ENCODE measurements at places on chromosomes 3 and 15.

- no peaks in the 10 kb centered on the region for H3K36me3 ChIP-seq
- no peaks in the 10 kb centered on the region for H3K27me3 ChIP-seq
- DNase-seq, result no peak
- no peak overlapping the region for H3K27ac ChIP-seq
- no peak overlapping the region for H3K4me3 ChIP-seq
- no peaks in the 10 kb centered on the region for H3K4me1 ChIP-seq
Measured at GRCh38 chr3:23865595-23866396, 51.0 kb downstream of the NKIRAS1 start.

DNA sequence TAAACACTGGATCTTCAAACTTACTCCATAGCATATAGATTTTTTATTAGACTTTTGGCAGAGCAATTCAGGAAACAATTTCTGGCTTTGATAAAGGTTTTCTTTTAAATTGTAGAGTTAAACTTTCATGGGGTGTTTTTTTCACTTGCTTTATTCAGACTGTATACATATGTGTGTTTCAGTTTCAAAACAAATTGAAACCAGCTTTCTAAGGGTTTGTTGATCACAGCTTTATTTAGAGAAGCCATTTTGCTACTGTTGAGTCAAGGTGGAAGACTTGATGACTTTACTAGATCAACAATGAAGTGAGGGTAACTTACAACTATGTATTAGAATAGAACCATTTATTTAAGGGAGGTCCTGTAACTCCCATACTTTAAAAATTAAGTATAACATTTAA is 6.2 kb downstream of the UBE2E1 start:
- no peaks in the 10 kb centered on the region for H3K27me3 ChIP-seq
- DNase-seq, result no peak
- H3K27ac ChIP-seq, result no peak overlapping the region
- no peak overlapping the region for H3K4me3 ChIP-seq

DNA sequence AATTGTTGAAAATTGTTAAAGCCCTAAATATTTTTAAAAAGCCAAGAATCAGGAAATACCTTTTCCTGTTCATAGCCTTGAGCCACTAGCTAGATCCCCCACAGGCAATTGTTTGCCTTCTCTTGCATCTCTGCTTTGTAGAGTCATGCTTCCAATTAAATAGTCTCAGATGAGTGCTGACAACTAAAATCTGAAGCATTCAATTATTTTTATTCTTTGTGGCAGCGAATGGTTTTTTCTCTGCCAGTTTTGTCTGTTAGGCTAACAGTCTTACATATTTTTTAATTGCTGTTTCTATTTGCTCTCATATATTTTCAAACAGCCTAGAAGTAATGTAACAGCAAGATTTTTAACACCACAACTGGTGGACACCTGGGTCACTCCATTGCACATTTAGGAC is 277.1 kb upstream of the GBE1 start:
- H3K4me1 ChIP-seq, result no peaks in the 10 kb centered on the region
- H3K27ac ChIP-seq, result no peak overlapping the region
- H3K27me3 ChIP-seq, result no peaks in the 10 kb centered on the region
- H3K36me3 ChIP-seq, result no peaks in the 10 kb centered on the region
- no peak overlapping the region for H3K4me3 ChIP-seq

DNA sequence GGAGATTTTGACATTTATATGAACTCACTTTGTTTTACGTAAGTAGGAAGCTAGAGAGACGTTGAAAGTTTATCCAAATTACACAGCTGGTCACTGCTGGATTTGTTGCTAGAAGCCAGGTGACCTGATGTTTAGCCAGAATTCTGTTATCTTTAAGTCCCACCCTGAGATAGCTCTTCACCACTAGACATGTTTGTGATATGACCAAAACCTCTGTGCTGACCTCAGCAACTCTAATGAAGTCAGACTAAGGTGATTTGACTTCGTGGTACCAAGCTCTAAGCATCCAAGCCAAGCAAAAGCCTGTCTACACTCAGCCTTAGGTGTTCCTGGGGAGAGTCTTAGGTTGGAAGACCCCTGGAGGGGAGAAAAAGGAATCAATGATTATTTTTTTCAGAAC is 102.4 kb downstream of the ARRDC4 start:
- DNase-seq, result no peak
- no peaks in the 10 kb centered on the region for H3K4me1 ChIP-seq
- H3K36me3 ChIP-seq, result no peaks in the 10 kb centered on the region

DNA sequence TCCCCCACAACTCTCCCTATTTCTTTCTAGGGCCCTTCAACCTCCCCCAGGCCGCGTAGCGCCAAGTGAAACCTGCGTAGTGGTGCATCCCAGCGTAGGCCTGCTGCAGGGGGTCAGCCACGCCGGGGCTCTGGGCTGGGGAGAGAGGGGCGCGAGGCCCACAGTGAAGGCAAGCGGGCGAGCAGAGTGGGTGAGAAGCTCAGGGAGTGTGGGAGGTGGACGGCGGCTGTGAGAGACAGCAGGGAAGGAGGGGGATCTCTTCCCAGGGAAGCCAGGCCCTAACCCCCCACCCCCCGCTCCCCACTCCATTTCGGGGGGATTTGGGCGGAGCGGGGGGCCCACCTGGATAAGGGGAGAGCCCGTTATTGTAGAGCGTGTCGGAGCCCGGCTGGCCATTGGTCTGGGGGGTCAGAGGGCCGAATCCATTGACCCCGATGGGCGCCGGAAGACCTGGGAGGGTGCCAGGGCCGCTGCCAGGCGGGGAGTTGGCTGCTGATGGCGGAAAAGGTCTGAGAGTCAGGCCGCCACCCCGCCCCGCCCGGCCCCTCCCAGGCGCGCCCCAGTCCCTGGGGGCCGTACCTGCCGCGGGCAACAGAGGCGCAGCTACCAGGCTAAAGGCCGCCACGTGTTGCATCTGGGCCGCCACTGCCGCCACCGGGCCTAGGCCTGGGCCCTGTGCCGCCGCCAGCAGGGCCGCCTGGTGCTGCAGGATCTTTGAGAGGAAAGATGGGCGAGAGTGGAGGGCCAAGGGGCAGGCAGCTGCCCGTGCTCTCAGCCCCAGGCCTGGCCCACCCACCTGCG is 16.6 kb upstream of the PARP6 start:
- H3K4me3 ChIP-seq, result no peak overlapping the region
- H3K27ac ChIP-seq, result no peak overlapping the region
- H3K27me3 ChIP-seq, result no peaks in the 10 kb centered on the region
- no peak for DNase-seq

GRCh38 chr3:194622621-194623340 is 10.4 kb downstream of the TMEM44 start:
- H3K36me3 ChIP-seq, result no peaks in the 10 kb centered on the region
- no peaks in the 10 kb centered on the region for H3K27me3 ChIP-seq
- H3K4me3 ChIP-seq, result no peak overlapping the region
- no peak for DNase-seq

DNA sequence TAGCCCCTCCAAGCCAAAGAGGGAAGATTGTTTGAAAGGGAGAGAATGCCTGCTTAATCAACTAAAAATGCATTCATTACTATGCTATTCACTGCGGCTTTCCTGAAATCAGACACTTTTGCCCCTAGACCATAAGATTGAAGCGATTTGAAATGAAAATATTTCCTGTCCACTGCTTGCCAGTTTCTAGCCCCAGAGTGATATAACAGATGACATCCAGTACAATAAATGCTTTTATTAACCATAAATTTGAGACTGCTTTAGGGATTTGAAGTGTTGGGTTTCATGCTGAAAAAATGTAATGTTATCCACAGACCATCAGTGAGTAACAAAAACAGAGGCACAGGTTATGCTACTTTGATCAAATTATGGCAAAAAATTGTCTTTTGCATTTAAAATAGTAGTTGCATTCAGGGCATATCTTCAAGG is 14.1 kb downstream of the IL17RD start:
- no peaks in the 10 kb centered on the region for H3K27me3 ChIP-seq
- no peak for DNase-seq
- H3K36me3 ChIP-seq, result no peaks in the 10 kb centered on the region
- peaks cover 19% of the 10 kb centered on the region for H3K4me1 ChIP-seq
- H3K4me3 ChIP-seq, result no peak overlapping the region
- H3K27ac ChIP-seq, result peak overlapping the region; percentile 82

DNA sequence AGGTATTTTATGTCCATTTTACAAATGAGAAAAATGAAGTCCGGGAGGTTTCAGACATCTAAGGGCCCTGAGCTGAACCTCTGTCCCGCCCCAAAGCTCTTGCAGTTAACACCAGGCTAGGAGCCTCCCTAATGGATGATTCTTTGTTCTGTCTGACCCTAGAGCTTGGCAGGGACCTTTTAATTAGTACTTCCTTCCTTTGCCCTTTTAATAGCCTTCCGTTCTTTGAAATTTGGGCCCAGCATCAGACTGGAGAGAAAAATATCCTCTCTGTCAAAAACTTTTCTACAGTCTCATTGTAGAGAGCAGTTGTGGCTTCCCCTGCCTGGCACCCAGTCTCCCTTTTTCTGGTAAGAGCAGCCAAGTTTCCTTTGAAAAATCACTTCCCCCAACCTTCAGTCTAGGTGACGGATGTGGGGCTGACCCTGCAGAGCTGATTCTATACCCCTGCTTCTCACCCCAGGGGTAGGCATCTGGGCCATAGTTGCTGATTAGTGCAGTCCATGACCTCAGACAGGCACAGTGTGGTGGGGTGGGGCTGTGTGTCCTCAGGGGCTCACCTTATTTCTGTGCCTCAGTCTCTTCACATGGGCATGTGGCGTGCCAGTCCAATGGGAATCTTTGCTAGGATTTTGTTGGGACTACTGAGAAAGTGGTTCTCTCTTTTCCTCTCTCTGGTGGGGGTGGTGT is 220.4 kb downstream of the ADAMTS9 start:
- no peak for DNase-seq
- H3K4me3 ChIP-seq, result no peak overlapping the region
- H3K27ac ChIP-seq, result no peak overlapping the region
- H3K36me3 ChIP-seq, result no peaks in the 10 kb centered on the region

DNA sequence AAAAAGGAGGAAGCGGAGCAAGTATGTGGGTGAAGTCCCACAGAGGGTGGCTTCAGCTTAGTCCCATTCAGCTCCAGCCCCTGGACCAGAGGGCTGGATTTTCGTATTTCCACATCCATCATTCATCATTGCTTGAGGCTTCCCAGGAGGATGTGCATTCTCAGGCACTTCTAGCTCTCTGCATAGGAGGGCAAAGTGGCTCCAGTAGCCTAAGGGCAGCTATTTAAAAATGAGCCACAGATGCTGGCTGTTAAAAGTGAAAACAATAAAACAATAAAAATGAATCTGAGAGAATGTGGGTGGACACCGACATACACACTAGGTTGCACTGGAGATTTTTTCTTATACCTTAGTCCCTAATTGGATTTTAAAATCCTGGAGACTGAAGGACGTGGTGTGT is 629.2 kb upstream of the ZNF385D start:
- no peak overlapping the region for H3K27ac ChIP-seq
- no peaks in the 10 kb centered on the region for H3K4me1 ChIP-seq
- H3K27me3 ChIP-seq, result no peaks in the 10 kb centered on the region
- H3K4me3 ChIP-seq, result no peak overlapping the region
- no peak for DNase-seq

- H3K27ac ChIP-seq, result no peak overlapping the region
- H3K27me3 ChIP-seq, result no peaks in the 10 kb centered on the region
- no peaks in the 10 kb centered on the region for H3K4me1 ChIP-seq
- no peak overlapping the region for H3K4me3 ChIP-seq
Measured at GRCh38 chr15:30882849-30883433, 20.8 kb upstream of the FAN1 start.

DNA sequence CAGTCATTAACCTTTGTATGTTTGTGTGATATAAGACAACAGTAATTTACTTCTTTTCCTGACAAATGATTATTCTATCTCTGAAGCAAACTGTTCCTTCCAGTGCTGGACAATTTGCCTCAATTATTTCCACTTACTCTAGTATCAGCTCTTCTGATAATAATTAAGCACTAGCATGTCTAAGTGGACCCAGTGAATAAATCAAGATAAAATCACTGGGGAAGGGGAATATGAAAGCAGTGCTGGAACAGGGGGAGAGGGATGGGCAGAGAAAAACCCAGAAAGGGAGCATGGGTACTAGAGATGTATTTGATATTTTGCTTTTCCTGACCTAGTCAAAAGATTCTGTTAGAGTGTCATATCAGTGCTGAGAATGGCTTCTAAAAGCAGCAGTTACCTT is 54.2 kb downstream of the SYN2 start:
- H3K4me3 ChIP-seq, result no peak overlapping the region
- DNase-seq, result no peak
- H3K4me1 ChIP-seq, result no peaks in the 10 kb centered on the region
- no peaks in the 10 kb centered on the region for H3K36me3 ChIP-seq

GRCh38 chr15:43515741-43516140 is 1.7 kb upstream of the MAP1A start:
- no peaks in the 10 kb centered on the region for H3K36me3 ChIP-seq
- no peak for DNase-seq
- no peak overlapping the region for H3K4me3 ChIP-seq
- H3K4me1 ChIP-seq, result peaks cover 5% of the 10 kb centered on the region
- no peaks in the 10 kb centered on the region for H3K27me3 ChIP-seq

- no peaks in the 10 kb centered on the region for H3K36me3 ChIP-seq
- H3K4me3 ChIP-seq, result no peak overlapping the region
- peak; percentile 66 for DNase-seq
- no peak overlapping the region for H3K27ac ChIP-seq
- no peaks in the 10 kb centered on the region for H3K27me3 ChIP-seq
- peaks cover 2% of the 10 kb centered on the region for H3K4me1 ChIP-seq
Measured at GRCh38 chr3:38003371-38003816, 12.8 kb downstream of the VILL start.

All from uterus (tissue), 4 donors.